ENCODE measurements at places on chromosomes 5 and 9.

DNA sequence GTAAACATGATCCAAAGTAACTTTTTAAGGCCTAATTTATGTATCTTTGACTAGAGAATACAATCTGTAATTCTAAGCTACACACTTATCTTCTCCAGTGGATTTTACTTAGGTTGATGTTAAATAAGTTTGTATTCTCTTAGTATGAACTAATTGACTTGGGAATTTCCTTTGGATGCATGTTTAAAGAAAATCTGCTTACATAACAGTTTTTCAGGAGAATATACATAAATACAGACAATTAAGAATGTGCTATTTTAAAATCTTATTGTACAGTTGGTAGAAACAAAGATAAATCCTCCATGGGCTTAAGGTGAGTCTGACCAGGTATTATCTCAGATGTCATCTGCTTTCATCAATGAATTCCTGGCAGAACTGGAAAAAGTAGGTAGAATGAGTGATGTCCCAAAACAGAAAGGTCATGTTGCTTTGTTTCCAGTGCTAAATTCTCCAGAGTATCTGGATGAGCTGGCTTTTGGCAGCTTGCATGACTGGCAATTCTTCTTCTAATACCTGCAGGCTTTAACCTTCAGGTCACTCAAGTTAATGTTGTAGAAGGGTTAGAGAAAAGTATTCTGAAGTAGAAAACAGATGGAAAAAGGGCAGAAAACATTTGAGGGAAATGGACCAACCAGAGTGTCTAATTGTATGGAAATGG is 150.6 kb downstream of the MACIR start:
- DNase-seq = no peak

DNA sequence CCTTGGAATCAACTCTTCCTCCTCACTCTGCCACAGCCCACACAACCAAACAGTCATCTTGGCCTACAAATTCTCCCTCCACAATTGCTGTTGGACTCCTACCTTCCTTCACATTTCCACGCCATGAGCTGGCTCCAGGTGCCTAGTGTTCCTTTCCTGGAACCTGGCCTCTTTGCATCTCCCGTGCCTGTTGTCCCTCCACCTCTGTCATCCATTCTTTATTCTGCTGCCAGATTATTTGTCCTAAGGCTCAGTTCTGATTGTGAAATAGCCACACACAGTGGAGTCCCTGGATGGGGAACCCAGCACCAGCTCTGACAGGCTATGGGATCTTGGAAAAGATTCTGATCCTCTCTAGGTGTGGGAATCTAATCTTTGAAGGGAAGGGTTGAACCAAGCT is 109.1 kb upstream of the ANKH start:
- no peak for DNase-seq

GRCh38 chr5:117411701-117412100 is 837.1 kb upstream of the SEMA6A start:
- DNase-seq = peak; percentile 11

GRCh38 chr9:81893929-81894328 is 34.3 kb upstream of the SPATA31D4 start:
- no peak for DNase-seq

DNA sequence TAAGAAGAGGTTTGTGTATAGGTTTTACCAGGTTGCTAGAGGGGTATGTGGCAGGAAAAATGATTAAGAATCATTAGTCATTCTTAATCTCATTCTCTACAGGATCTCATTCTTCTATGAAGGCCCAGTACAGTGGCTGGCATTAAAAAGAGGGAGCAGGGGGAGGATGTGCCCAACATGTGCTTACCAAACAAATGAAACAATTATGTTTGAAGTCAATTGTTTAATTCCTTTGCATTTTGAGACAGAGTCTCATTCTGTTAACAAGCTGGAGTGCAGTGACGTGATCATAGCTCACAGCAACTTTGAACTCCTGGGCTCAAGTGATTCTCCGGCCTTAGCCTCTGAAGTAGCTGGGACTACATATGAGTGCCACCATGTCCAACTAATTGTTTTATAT is 23.0 kb downstream of the FNIP1 start:
- no peak for DNase-seq

- peak; percentile 67 for DNase-seq
Measured at GRCh38 chr5:96933764-96934707, 1.8 kb upstream of the LNPEP start.

DNA sequence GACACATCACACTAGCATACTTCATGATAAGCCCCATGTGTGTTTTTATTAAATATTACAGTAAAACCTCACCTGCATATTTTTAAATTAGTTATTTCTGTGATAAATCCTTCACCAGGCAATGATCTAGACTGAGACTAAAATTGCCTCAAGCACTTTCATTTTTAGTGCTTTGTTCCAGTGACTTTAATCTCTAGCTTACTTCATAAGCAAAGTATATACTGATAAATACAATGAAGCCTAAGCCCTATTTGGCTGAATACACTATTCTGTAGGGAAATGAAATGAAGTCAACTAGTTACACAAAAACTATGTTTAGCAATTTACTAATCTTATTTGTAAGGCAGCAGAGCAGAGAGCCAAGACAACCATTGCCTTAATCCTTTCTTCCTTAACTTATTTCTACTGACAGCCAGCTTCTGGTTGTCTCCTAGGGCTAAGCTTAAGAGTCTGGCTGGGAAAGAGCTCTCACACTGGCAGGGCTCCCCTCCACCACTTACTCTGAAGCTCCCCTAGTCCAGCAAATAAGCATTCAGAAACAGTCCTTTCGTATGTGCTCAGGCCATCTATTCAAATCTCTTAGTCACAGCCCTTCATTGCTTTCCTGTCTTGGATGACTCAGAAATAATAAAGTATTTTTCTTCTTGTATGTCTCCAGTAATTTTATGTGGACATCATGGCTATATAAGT is 31.4 kb upstream of the MTAP start:
- DNase-seq = peak; percentile 94

DNA sequence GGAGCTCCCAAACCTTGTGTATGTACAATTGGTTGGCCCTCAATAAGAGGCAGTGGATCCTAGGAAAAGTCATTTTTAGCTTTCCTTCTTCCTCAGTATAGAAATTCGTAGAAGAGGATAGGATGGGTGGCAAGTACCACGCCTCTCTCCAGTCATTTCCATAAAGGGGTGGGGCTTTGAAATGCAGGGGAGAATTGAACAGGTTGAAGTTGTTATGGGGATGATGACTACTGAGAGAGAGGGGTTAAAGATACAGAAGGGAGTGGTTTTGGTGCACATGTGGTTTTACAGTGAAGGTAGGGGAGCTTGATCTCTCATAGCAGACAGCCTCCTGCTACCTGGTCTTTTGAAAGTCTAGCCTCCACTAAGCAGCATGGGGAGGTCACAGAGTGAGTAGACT is 54.4 kb upstream of the FAM120AOS start:
- DNase-seq = no peak

GRCh38 chr9:137301081-137301947 is 757 bp downstream of the NRARP start:
- peak; percentile 25 for DNase-seq

- no peak for DNase-seq
Measured at GRCh38 chr5:134403951-134404350, 7.7 kb downstream of the CDKN2AIPNL start.

- no peak for DNase-seq
Measured at GRCh38 chr5:22591461-22591860, 261.7 kb downstream of the CDH12 start.

- DNase-seq = no peak
Measured at GRCh38 chr5:6251565-6252102, 126.7 kb downstream of the MED10 start.

GRCh38 chr5:163976696-163977095 is 471.3 kb downstream of the MAT2B start:
- DNase-seq = peak; percentile 17

DNA sequence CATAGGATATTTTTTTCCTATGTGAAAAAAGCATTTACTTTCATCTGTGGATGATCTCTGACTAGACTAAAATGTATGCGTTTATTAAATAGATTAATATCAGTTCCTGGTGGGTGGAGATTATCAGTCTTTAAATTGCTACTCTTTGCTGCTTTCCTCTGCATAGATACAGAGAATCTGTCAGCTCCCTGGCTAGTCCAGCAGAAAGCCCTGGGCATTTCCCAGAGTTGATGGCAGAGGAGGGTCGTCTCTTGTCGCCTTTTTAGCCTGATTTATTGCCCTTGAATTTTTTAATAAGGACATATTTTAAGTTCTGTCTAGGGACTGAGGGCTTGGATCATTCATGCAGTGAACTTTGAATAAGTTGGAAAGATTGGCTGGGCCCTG is 165.5 kb downstream of the CD180 start:
- no peak for DNase-seq

- peak; percentile 55 for DNase-seq
Measured at GRCh38 chr5:107389130-107389774, 281.5 kb downstream of the EFNA5 start.

GRCh38 chr5:76855961-76856360 is 6.1 kb downstream of the S100Z start:
- no peak for DNase-seq

DNA sequence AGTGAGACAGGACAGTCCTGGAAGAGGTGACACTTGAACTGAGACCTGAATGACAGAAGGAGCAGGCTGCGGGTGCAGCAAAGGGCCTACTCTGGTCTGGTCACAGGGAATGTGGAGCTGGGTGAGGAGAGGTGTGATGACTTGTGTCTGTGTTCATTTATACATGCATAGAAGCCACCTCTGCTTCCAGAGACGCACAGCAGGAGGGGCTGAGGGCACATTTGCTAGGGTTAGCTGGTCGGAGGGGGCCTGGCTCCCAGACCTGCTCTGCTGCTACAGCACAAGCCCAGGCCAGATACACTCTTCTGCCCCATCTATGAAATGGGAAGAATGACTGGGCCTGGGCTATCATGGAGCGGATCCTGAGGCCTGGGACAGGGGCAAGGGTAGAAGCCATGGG is 15.6 kb downstream of the UNC5A start:
- no peak for DNase-seq

DNA sequence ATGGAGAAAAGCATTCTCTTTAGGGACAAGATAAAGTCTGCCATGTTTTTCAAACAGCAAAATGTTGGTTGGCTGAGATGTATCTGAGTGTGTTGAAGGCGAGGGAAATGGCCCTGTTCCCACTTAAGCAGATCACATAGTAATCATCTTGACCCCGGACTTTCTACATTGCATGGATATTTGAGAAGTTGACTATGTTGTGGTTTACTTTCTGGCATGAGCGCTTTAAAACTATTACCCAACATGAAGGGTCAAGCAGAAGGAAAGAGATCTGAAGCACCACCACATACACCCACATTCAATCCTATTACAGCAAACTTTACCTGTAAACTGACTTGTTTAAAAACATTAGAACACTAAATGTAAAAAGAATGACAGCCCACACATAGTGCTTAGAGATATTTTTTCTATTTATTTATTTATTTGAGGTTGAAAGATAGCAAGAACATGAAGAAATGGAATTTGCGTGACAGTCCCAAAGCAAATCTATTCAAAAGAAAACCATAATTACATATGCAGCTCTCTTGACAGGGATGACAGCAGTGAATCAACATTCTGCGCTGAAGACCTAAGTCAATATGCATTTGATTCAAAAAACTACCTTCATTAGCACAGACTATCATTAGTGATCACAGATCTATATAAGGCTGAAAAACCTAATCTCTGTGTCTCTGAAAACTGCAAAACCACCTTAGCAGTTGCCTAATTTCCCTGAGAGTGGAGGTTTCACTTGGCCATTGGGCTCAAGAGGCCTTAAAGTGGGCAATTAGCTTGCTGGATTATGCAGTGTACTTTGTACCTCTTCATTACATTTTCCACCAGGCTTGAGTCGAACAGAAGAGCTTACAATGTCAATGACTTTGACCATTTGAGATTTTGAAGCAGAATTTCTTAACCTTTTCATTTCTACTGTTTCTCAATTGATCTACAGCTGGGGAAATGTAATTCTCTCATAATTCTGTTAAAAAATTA is 195.0 kb downstream of the PDE4D start:
- DNase-seq = no peak

DNA sequence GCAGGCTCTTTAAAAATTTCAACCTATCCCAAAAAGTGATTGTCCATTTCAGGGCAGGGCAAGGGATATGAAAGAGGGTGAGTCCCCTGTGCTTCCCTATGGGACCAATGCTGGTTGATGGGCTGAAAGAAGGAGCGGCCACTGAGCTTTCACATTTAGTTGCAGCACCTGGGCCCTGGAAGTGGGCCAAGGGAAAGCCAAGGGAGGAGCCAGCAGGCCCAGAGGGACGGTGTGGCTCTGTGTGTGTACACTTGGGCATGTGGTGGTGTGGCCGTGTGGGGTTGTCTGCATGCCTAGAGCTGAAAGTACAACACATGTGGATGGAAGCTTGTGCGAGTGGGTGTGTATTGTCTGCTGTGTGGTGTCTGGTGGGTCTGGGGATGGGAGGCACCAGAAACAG is 14.0 kb upstream of the PSMD5 start:
- no peak for DNase-seq

DNA sequence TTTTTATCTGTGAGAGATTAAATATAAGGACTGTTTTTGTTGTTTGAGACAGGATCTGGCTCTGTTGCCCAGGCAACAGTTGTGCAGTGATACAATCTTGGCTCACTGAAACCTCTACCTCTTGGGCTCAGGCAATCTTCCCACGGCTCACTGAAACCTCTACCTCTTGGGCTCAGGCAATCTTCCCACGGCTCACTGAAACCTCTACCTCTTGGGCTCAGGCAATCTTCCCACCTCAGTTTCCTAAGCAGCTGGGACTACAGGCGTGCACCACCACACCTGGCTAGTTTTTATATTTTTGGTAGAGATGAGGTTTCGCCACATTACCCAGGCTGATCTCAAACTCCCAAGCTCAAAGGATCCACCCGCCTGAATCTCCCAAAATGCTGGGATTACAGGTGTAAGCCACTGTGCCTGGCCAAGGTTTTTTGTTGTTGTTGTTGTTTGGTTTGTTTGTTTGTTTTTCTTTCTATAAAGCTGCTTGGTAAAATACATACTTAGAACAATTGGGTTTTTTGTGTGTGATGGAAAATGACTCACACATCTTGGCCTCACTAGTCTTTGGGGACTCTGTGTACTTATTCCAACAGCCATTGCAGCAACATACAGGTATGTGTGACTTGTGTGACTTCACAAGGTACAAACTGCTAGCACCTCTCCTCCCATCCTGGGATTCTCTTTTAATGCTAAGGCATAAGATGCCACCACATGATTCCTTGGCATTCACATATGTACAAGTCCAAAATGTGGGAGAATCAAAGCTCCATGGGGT is 36.5 kb upstream of the RASA1 start:
- no peak for DNase-seq

GRCh38 chr9:124812441-124812876 is 35.5 kb downstream of the OLFML2A start:
- DNase-seq = peak; percentile 93

GRCh38 chr5:88841212-88841611 is 41.8 kb downstream of the MEF2C start:
- DNase-seq = no peak

GRCh38 chr5:178509491-178510057 is 80.6 kb downstream of the COL23A1 start:
- DNase-seq = no peak

GRCh38 chr5:79692596-79692995 is 3.0 kb downstream of the CMYA5 start:
- no peak for DNase-seq

DNA sequence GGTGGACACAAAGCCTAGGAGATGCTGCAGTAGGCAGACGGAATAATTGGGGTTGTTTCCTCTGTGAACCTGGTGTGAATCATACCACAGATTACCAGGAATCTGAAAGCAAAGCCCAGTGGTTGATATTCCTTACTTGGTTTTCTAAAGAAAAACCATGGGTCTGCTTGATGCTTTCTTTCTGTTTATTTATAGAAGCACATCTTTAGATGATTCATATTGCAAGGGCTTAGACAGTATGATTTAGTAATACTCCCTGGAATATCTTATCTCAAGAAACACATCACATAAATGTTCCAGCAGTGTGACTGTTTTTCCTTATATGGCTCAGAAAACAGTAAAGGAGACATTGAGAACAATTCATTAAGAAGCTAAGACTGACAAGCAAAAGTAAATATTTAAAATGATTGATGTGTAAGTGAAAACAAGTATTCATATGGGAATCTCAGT is 623.3 kb downstream of the RAB3C start:
- DNase-seq = peak; percentile 60

Data from fibroblast of the aortic adventitia (primary cell).